ENCODE measurements at places on chromosomes 7 and 10.

- H3K4me1 ChIP-seq = no peaks in the 10 kb centered on the region
- DNase-seq = no peak
- H3K27ac ChIP-seq = no peak overlapping the region
- no peak overlapping the region for H3K4me3 ChIP-seq
- no peaks in the 10 kb centered on the region for H3K36me3 ChIP-seq
- no peaks in the 10 kb centered on the region for H3K27me3 ChIP-seq
Measured at GRCh38 chr7:121449329-121449728, 53.2 kb upstream of the FAM3C start.

GRCh38 chr10:62034096-62034640 is 132.7 kb downstream of the ARID5B start:
- H3K4me3 ChIP-seq = no peak overlapping the region
- H3K4me1 ChIP-seq = peaks cover 31% of the 10 kb centered on the region
- no peak overlapping the region for H3K27ac ChIP-seq
- no peaks in the 10 kb centered on the region for H3K27me3 ChIP-seq
- H3K36me3 ChIP-seq = no peaks in the 10 kb centered on the region

DNA sequence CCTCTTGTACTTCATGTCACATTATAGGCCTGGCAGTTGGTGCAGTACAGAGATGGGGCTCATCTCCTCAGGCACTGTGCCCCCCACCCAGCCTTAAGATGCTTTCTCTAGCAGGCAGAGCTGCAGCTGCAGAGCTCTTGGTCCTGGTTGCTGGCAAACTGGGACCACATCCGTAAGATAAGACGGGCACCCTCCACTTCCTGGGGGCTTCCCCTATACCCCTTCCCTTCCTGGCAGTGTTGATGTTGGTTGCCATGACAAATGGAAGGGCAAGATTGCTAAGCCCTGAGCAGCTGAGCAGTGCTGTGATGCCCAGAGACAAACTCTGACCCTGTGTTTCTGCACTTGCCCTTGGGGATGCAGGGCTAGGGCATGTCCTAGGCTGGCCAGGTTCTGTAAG is 103.4 kb upstream of the ANLN start:
- H3K36me3 ChIP-seq = peaks cover 17% of the 10 kb centered on the region
- H3K27me3 ChIP-seq = no peaks in the 10 kb centered on the region
- H3K4me1 ChIP-seq = peaks cover 74% of the 10 kb centered on the region
- DNase-seq = peak; percentile 71
- H3K27ac ChIP-seq = no peak overlapping the region

- no peaks in the 10 kb centered on the region for H3K4me1 ChIP-seq
- no peak overlapping the region for H3K4me3 ChIP-seq
- DNase-seq = no peak
- H3K36me3 ChIP-seq = no peaks in the 10 kb centered on the region
- no peak overlapping the region for H3K27ac ChIP-seq
Measured at GRCh38 chr7:39142750-39143149, 165.0 kb downstream of the POU6F2 start.

GRCh38 chr7:130593033-130593432 is 75.5 kb downstream of the COPG2 start:
- no peaks in the 10 kb centered on the region for H3K27me3 ChIP-seq
- no peak for DNase-seq
- no peak overlapping the region for H3K27ac ChIP-seq
- H3K4me1 ChIP-seq = no peaks in the 10 kb centered on the region

- no peaks in the 10 kb centered on the region for H3K4me1 ChIP-seq
- H3K27me3 ChIP-seq = no peaks in the 10 kb centered on the region
- no peak overlapping the region for H3K4me3 ChIP-seq
- H3K36me3 ChIP-seq = no peaks in the 10 kb centered on the region
Measured at GRCh38 chr7:100048680-100049079, 894 bp upstream of the ZSCAN21 start.

DNA sequence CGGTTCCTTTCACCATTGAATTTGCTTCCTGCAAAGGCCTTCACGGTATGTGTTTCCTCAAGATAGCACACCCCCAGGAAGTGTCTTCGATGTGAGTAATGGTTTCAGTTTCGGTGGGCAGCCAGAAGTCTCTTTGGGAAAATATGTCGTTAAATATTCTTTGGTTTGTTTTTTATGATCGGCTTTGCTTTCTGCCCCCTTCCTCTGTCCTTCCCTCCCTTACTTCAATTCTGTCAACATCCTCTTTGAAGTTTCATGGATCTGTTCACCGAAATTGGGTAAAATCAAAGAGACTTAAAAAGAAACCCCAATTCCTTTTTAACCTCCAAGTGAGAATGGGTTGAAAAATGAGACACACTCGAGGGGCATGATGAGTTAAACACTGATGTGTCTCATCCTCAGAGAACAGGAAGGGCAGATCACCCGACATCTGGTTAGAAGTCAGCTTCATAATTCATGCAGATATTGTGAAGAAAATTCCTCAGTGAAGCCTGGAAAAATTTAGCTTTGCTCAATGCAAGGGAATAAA is 170.8 kb upstream of the HABP2 start:
- H3K4me3 ChIP-seq = peak overlapping the region; percentile 49
- H3K27me3 ChIP-seq = no peaks in the 10 kb centered on the region
- peak overlapping the region; percentile 89 for H3K27ac ChIP-seq
- no peaks in the 10 kb centered on the region for H3K36me3 ChIP-seq
